ENCODE measurements at places on chromosomes 2 and 18. TPM values are rescaled to one million over a fixed set of nuclear protein-coding genes. Genes with fewer than 3 reads are reported as not detected.

GRCh38 chr2:224410946-224411561 lies 9.1 kb upstream of the FAM124B start:
- no peak for DNase-seq

DNA sequence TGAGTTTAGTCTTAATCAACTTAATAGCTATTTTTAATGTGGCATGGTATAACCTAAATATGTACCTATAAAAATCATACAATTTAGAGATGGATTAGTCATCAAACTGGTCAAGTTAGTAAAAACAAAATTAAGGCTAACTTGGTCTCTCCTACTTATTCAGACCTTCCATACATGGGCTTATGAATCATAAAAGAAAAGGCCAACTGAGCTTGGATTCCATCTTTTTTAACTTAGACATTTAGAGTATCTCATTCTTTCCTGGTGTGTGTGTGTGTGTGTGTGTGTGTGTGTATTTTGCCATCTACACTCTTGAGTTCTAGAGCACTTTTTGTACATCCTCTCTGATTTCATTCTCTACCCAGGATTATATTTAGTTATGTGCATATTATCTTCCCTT lies 637.5 kb downstream of the PLCL1 start:
- no peak for DNase-seq

DNA sequence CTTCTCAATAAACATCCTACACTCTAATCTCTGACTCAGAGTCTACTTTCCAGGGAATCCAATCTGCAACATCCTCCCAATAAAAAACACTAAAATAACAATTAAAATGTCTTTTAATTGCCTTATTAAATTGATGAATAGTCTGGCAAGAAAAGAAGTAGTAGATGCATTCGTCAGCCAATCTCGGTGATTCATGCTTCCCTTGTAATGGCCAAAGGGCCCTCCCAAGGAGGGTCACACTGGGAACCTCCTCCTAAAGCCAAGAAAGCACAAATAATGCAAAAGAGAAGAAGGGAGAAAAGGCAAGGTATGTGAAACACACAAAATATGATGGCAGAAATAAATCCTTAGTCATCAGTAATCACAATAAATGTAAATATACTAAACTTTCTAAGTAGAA lies 16.8 kb downstream of the ST8SIA5 start:
- no peak for DNase-seq

DNA sequence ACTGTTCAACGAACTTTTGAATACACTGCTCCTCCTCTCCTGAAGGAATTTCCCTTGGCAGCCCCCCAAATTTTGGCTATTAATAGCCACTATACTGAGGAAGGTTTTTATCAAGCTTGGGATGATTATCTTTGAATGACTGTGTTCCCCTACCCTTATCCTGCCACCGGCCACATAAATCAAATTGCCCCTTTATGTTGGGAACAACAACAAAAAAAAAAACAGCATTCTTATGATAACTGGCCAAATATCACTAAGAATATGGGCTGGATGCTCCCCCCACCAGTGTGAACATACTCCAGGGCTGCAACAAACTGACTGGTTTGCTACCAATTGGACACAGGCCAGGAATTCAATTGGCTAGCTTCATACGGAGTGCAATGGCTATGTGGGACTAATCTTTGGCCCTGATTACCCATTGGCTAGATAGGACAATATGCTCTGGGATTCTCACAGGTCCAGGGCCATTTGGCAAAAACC lies 20.6 kb downstream of the DUSP11 start:
- no peak for DNase-seq

- DNase-seq, result no peak
Observed at GRCh38 chr2:178237488-178238153, 43.3 kb downstream of the OSBPL6 start.

- DNase-seq, result peak; percentile 67
Observed at GRCh38 chr2:12728221-12728777, 11.6 kb downstream of the TRIB2 start.

DNA sequence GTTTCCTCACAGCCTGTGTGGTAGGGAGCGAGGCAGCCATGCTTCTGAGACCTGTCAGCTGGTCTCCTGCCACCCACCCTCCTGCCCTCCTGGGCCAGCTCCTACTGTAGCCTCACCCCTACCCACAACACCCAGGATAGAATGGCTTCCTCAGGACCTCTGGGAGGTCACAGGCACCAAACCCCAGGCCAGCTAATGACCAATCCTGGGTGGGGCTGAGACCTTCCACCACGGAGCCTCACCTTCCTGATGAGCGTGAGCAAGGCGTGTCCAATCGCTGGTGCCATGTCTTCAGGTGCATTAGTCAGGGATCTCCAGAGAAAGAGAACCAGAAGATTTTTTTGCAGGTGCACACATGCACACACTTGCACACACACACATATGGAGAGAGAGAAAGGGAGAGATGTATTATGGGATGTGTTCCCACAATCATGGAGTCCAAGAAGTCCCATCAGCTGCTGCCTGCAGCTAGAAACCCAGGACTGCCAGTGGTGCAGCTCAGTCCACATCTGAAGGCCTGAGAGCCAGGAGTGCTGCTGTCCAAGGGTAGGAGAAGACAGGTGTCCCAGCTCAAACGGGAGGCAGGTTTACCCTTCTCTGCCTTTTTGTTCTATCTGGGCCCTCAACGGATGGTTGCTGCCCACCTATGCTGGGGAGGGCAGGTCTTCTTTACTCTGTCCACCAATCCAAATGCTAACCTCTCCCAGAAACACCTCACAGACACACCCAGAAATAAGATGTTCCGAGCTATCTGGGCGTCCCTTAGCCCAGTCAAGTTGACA lies 70.4 kb upstream of the HDAC4 start:
- no peak for DNase-seq

GRCh38 chr2:70851704-70852103 lies 16.1 kb upstream of the CD207 start:
- DNase-seq, result no peak

- DNase-seq, result no peak
Observed at GRCh38 chr2:32064021-32064601, 755 bp downstream of the SPAST start.

DNA sequence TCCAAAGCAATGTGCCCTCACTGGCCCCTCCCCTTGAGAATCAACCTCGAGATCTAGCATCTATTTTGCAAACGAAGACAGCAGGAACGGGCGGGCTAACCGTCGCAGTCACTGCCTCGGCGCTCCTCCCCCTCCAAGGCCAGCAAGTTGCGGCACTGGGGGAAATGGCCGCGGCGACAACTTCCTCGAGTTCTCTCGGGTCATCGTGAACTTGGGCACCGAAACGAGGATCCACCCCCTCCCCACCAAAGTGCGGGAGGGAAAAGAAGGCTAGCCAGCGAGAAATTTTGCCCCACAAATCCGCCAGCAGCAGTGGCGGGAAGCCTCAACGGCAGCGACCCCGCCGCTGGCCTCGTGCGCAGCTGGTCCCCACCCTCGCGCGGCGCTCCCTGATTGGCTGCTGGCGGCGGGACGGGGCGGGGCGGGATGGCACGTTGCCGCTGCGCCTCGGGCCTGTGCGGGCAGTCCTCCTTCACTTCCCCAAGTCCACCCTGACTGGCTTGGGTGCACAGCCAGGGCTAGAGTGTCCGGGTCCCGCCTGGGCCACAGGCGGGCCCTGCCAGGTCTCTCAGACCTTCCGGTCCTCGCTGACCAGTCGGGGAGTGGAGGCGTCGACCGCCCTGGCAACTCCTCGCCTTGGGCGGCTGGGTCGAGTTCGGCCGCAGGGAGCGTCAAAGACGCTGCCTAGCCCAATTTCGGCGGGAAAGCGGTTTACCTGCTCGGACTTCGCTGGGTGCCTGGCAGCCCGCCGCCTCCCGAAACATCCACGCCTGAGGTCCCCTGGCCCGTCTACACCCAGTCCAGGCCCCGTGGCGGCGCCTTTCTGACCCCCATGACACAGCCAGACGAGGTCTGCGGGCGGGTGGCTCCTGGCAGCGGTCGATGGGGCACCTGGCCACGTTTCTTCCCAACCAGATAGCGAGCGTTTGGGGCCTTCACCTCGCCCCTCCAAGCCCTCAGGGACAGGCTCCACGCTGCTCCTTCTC lies at the start of gene BOLL:
Gene BOLL (minus strand): TSS at position 364 of the 986 bp plus-strand sequence. CDS start 3,469 bp downstream, outside the sequence.
- no peak for DNase-seq

DNA sequence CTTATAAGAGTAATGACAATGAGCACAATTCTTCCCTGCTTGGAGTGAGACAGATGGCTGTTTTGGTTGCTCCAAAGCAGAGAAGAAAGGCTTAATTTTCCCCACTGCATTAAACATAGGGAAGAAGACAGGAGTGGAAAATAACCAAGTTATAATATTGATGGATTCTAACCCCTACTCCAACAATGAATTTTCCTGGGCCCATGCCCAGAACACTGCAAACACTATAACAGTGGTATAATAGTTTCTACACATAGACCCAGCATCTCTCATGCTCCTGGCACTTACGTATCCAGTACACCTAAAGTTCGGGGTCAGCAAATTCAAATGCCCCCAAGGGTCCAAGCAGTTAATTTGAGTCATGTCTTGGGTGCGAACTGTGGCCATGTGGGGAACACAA lies 613.4 kb downstream of the PLCL1 start:
- no peak for DNase-seq

DNA sequence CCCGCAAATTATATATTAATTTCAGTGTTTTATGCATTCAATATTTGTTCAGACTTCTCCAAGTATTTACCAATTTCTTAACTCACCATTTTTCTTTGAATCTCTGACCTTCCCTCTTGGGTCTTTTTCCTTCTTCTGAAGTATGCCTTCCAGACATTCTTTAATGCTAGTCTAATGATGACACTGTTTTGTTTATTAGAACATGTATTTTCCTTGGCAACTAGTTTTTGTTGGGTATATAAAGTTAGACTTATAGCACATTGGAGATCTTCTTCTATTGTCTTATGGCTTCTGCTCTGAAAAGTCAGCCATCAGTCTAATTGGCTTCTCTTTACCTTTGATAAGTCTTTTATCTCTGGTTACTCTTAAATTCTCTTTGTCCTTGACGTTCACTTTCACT lies 423.2 kb upstream of the NRP2 start:
- no peak for DNase-seq

The RAB27B gene
- total RNA-seq, result 1.7 TPM

The DCDC2C gene
- not detected for total RNA-seq

The MRPS5 gene
- 75.2 TPM for total RNA-seq

The CCDC195 gene
- total RNA-seq, result not detected

The EFR3B gene
- total RNA-seq, result 0.11 TPM

The COA5 gene
- 36.2 TPM for total RNA-seq

Data from activated naive CD8-positive, alpha-beta T cell treated with anti-CD3 and anti-CD28 coated beads, Interleukin-2, amount 10 ng/mL, durations not matched to agents 7 days and 5 days (primary cell).